Activated naive CD4-positive, alpha-beta T cell treated with anti-CD3 and anti-CD28 coated beads, Interleukin-2, amount 50 U/mL, for 72 hours (primary cell): ENCODE measurements at places on chromosomes 5 and 9.

DNA sequence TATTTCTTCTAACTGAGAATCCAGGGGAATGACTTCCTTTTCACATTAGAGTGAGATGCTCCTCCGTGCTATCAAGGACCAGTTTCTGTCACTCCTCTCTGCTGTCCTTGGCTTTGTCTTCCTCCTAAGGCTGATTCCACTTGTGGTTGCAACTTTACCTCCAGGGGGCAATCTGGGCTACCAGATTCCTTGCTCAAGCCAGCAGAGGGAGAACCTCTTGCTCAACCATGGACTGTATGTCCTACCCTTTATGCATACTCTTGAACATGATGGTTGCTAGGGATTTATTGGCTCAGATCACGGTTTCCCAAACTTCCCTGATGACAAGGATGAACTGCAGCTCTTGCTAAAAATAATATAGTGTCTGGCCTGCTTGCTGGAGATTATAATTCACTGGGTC is 24.0 kb downstream of the NNT start:
- DNase-seq = no peak

DNA sequence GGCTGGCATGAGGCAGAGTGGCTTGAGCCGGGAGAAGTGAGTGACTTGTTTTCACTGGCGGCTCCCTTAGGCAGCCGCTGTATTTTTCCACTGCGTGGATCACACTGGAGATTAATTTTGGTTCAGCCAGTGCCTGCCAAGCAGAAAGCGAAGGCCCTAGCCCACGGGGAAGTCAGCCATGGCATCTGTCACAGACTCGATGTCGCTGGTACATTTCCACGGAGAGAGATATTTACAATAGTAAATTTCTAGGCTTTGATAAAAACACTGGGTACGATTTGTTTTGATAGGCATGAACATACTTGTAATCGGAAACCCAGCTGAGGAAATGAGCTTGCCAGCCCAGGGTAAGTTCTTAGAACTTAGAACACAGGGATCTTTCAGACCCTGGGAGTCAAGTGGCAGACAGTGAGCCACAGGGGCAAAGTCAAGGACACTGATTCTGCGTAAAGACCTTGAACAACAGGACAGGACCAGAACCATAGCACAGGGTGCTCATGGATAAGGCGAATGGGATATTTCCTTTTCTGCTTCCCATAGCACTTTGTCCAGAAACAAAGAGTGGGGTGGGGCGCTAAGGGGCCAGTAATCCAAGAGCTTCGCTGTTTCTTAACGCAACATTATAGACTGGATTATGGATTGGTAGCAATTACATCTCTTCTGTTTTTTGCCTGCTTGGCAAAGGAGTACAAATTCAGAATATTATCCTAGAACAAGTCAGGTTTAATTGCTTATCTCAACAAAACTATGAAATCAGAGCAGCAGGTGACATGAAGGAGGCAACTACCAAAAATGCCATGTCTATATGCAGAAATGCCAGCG is 4.5 kb downstream of the DUSP1 start:
- no peak for DNase-seq

- DNase-seq = no peak
Observed at GRCh38 chr5:598564-598890, 13.6 kb upstream of the CEP72 start.

GRCh38 chr5:142055301-142055700 is 42.5 kb upstream of the GNPDA1 start:
- no peak for DNase-seq

DNA sequence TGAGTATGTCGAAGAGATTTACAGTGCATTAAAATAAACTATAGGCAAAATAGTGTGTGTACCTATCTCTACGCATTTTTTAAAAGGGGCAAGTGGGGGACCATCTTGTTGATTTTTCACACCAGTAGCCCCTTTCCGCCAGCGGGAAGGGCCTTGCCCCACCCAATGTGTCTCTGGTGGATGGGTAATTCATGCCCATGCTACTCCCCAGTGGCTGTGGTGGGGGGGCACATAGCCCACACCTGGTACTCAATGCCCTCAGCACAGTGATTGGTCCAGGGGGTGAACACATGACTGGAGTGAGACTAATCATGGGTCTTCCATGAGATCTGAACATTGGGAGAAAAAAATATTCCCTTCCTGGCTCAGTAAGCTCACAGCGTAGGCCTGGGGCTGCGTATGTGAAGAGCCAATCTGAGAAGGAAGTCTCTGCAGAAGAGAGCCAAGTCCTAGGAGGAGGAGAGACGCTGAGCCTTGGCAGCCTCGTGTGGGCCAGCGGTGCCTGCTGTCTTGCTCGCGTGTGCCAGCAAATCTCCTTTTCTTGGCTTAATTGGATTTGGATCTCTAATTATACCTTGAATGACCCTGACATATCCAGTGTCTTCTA is 103.4 kb downstream of the ADAMTS2 start:
- peak; percentile 13 for DNase-seq

DNA sequence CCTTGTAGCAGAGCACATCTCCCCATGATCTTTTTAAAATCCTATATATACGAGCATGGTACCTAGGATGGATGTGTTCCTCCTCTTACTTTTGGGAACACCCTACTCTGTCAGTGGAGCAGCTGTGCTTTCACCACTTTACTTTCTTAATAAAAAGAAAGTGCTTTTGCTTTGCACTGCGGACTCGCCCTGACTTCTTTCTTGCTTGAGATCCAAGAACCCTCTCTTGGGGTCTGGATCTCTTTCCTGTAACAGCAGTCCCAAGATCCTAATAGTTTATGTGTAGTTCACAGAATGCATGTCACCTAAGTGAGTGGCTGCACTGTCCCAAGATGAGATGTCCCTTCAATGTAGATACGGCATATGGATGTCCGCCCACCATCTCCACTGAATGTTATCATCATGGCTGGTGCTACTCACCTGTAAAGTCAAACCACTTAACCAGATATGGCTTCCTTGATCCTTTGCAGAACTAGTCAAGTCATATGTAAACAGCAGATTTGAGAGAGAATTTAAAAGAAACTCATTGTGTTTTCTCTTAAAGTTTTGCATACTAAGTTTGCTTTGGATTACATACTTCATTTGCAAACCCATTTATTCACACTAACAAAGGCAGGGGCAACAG is 1.9 kb downstream of the FGF1 start:
- DNase-seq = no peak

- DNase-seq = no peak
Observed at GRCh38 chr5:120405923-120406322, 58.2 kb upstream of the PRR16 start.

- no peak for DNase-seq
Observed at GRCh38 chr9:89458768-89459496, 39.0 kb downstream of the SEMA4D start.

GRCh38 chr5:98103807-98104206 is 669.7 kb upstream of the RGMB start:
- no peak for DNase-seq

GRCh38 chr5:87686975-87687374 is 274.2 kb upstream of the CCNH start:
- no peak for DNase-seq

DNA sequence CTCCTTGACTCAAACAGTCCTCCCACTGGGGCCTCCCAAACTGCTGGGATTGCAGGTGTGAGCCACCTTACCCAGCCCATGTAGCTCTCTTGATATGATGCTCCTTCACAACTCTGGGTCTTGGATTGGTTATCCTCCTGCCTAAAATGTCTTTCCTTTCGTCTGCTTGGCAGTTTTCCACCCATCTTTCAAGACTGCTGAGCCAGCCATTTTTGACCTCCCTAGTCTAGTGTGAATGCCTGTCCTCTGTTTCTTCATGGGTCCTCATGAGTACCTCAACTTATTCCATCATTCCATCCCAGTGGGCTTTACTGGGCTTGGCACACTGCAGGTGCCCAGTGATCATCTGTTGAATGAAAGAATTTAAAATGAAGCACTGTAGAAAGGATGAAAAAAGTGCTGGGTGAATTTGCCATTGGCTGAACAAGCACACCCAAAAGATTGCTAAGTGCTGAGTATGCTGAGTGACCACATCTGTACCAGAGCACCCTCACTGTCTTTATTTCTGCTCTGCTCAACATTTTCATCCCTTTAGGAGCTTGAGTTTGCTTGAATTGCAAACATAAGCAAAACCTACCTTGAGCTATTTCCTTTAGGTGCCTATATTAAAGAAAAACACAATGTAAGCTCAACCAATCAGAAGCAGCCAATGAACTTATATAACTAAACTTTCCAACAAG is 84.8 kb upstream of the FAM169A start:
- no peak for DNase-seq

- DNase-seq = no peak
Observed at GRCh38 chr9:88291856-88292255, 96.4 kb upstream of the SPIN1 start.

DNA sequence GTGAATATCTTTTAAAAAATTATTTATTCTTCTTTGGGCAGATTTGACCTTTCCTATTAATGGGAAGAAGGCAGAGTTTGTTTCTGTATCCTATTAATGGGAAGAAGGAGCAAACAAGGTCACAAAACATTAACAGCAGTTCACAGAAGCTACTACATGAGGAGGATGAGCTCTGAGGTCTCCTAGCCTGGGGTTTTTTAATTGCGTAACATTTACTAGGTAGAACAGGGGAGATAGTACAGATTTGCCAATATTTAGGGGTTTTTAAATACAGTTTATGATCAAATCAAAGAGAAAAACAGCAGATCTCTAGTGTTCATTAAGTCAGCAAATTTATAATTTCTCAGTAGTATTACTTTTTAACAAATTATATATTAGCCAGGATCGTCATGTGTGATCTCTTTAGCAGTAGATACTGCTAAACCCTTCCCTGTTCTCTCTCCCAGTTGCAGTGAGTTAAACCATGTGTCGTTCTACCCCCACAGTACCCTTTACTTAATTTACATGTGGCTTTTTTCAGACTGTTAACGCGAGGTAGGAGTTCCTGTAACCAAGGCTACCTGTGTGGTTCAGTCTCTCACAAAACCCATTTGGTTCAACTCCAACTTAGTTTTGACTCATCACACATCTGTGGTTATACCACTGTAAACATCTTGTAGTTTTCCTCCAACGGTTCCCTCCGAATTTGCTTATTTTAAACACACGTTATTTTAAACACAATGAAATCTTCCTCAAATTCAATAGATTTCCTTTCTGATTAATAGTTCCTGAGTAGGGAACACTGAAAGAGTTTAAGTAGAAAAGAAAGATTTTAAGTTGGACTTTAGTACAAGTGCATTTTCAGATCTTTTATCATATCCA is 13.3 kb downstream of the SLC25A46 start:
- peak; percentile 36 for DNase-seq

GRCh38 chr9:14314424-14314928 is 535 bp upstream of the NFIB start:
- DNase-seq = peak; percentile 3

DNA sequence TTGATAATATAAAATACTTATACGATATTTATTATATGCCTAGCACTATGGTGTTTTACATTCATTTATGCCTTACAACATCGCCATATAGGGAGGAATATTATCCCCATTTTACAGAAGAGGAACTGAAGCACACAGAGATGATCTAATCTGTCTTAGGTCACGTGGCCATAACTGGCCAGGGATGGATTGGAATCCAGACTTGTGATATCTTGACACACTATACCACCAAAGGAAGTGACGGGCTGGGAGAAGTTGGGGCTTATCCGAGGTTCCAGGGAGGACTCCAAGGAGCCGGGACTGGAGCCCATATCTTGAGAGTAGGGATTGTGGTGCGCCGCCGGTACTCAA is 129.8 kb downstream of the TMEM174 start:
- no peak for DNase-seq

DNA sequence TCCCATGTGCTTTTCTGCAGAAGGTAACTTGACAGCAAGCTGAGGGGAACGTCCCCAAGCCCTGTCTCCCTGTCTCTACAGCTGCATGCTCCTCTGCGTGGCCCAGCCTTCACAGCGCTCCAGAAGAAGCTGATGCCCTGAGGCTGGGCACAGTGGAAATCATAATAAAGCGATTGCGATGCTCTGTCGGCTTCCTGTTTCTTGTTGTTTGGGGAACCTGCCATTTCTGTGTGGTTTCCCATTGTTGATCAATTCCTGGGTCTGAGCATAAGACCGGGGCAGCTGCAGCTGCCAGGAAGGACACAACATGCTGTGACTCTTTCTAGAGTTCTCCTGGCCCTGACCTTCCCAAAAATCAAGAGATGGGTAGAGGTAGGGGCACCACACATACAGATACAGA is 7.2 kb upstream of the DNAJB5 start:
- no peak for DNase-seq

GRCh38 chr9:20625003-20625349 is 2.7 kb upstream of the MLLT3 start:
- no peak for DNase-seq

DNA sequence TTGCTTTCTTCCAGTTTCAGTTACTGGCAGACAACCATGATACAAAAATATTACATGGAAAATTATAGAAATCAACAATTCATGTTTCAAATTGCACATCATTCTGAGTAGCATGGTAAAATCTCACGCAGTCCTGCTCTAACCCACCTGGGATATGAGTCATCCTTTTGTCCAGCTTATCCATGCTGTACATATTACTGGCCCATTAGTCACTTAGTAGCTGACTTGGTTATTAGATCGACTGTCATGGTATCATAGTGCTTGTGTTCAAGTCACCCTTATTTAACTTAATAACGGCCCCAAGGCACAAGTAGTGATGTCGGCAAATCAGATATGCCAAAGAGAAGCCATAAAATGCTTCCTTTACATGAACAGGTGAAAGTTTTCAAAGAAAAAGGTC is 41.2 kb downstream of the NADK2 start:
- DNase-seq = no peak

- no peak for DNase-seq
Observed at GRCh38 chr9:134284741-134285140, 41.5 kb upstream of the RXRA start.

DNA sequence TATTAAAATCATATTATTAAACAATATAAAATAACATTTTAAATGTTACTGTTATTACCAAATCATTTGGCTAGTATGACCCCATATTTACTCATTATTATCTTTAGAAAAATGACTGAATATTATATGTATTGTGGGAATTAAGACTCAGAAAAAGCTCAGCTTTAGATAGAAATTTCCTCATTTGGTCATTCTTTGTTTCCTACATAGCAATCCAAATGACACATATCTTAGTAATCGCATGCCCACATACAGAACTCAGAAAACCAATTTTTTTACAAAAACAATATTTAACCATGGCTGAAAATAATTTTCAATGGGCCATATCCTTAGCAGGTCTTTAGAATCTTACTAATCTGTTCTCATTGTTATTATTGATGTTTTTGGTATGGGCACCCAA is 53.8 kb upstream of the TSLP start:
- DNase-seq = no peak

DNA sequence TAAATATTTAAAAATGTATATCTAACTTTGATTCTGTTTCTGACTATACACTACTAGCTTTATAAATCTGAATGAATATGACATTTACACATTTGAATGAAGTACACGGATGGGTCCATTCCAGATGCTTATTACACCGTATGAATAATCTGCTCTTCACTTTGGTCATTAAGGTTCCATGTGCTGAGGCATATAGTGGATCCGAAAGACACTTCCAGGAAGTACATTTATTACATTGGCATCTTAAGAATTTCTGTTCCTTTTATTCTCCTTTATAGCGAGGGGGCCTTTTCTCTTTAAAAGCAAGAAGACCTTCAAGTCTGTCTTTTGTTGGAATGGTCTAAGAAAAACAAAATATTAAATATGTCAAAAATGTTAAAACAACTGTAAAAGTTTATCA is 147.6 kb downstream of the AUH start:
- DNase-seq = no peak
